ENCODE measurements at places on chromosomes 13 and 19. TPM values are rescaled to one million over a fixed set of nuclear protein-coding genes. Genes with fewer than 3 reads are reported as not detected.

Gene PSMC4
- 129 TPM for total RNA-seq

Gene CDX2
- total RNA-seq = not detected

Gene CGB2
- 0.49 TPM for total RNA-seq

Gene RFX2
- total RNA-seq = 18.8 TPM

Gene FCAR
- not detected for total RNA-seq

Gene OR1I1
- not detected for total RNA-seq

Gene PLK5
- not detected for total RNA-seq

Gene ZNF154
- total RNA-seq = 0.28 TPM

Gene SHISA7
- not detected for total RNA-seq

Gene THOP1
- total RNA-seq = 132 TPM

Gene DAPK3
- total RNA-seq = 63.6 TPM

Gene GPC5
- total RNA-seq = not detected

Gene TMEM259
- total RNA-seq = 164 TPM

Gene CALR
- 926 TPM for total RNA-seq

Gene ATXN8OS
- not detected for total RNA-seq

Gene GPR12
- total RNA-seq = not detected

Gene MAB21L1
- total RNA-seq = 0.28 TPM

Gene CYP2F1
- total RNA-seq = 0.07 TPM

Gene TMPRSS9
- total RNA-seq = 0.05 TPM

Gene ACOD1
- total RNA-seq = 0.14 TPM

Gene IFNL2
- total RNA-seq = not detected

Gene NXNL1
- not detected for total RNA-seq

Gene MYH14
- total RNA-seq = 43.9 TPM

Gene CYP4F11
- not detected for total RNA-seq

Gene FUZ
- total RNA-seq = 13.7 TPM

Gene MATK
- total RNA-seq = not detected

Gene CYP4F2
- 0.14 TPM for total RNA-seq

Gene CACNG8
- total RNA-seq = not detected

Gene NLRP9
- not detected for total RNA-seq

Gene C19orf85
- total RNA-seq = not detected

Gene URAD
- not detected for total RNA-seq

Gene NCLN
- total RNA-seq = 84.0 TPM

Gene CLDND2
- not detected for total RNA-seq

Gene IGFLR1
- 6.3 TPM for total RNA-seq

Gene CYSLTR2
- total RNA-seq = not detected

Gene SEMA6B
- 0.35 TPM for total RNA-seq

Gene ZNF284
- 1.7 TPM for total RNA-seq

Gene TEX101
- total RNA-seq = not detected

All from airway epithelial cell (primary cell).